ENCODE measurements at places on chromosomes 5 and 9. TPM values are rescaled to one million over a fixed set of nuclear protein-coding genes. Genes with fewer than 3 reads are reported as not detected.

DNA sequence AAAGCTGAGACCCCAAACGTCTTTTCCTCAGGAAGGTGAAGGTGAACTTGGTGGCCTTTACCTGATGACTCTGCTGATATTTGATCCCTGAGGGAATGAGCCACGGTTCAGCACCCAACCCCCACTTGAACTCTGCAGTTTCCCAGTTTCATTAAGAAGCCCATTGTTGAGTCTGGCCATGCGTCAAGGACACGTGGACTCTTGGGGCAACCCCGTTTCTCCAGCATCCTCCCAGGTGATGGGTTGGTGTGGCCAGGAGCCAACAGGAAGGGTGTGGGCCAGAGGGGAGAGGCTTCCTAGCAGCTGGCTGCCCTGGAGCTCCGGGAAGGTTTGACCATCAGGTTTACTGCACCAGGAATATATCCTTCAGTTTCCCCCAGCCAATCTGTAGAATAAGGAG lies 59.5 kb upstream of the GNE start:
- no peak for DNase-seq

Gene IFNK
- polyA plus RNA-seq, result not detected

GRCh38 chr9:84297162-84297821 lies 43.3 kb downstream of the SLC28A3 start:
- no peak for DNase-seq

GRCh38 chr9:93022066-93022465 lies 36.4 kb upstream of the SUSD3 start:
- no peak for DNase-seq

Measured in left renal pelvis (tissue), 4 donors.